ENCODE measurements at places on chromosomes 2 and 18.

DNA sequence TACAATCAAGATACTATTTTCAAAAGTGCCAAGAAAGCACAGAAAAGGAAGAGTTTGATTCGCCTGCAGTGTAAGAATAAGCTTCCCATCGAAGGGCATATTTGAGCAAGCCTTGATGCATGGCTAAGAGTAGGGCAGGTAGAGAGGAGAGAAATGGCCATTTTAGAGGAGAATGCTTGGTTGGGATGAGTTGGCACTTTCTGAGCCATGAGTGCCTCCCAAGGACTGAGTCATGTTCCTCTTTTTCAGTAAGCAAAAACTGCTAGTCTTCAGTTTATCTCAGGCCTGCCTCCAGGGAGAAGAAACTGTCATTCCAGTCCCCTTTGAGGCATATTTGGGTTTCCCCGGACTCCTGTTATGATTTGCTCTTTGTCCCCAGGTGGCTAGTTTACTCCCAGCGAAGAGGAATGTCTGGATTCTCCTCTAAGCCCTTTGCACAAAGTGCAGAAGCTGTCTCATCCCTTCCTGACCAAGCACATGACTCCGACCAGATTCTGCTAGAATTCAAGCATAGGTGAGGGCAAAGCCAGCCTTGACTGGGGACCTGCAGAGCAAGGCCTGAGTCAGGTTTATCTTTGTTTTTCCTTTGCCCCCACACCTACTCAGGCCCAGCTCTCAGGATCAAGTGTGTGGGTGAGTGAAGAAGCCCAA lies 115.2 kb downstream of the TTC32 start:
- DNase-seq, result no peak

DNA sequence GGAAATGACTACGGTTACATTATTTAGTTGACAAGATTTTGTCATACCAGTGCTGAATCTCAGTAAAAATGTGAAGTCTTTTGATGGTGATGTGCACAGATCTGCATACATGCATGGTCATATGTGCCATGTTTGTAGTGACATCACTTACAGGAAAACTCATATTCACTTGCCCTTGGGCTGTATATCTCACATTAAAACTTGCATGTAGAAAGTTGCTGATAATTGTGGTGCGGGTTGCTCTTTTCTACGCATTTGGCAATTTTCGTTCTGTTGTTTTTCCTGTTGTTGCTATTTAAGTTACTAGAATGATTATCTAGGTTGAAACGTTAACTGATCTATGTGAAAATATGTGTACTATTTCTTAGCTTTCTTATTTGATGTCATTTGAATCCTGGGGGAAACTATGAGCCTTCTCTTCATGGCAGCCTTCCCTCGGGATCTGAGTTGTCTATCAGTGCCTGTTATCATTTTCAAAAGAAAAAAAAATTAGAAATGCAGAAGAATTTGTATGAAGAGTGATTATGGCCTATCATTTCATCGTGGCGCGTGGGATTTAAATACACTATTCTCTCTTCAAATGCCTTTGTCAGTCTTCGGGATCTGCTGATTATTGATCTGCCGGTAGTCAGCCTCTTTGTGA lies 296.6 kb downstream of the TMX3 start:
- no peak for DNase-seq

- no peak for DNase-seq
These were observed 1.9 kb downstream of the ACTR1B start for GRCh38 chr2:97661927-97662326.

DNA sequence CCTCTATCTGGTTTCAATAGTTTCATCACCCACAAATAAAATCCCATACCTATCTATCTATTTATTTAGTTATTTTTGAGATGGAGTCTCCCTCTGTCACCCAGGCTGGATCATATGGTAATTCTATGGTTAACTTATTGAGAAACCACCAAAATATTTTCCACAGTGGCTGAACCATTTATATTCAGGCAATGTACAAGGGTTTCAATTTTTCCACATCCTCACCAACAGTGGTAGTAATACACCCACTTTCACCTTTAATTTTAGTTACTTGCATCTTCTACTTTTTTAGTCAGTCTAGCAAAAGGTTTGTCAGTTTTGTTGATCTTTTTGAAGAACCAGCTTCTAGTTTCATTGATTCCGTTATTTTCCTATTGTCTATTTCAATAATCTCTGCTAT lies 46.1 kb upstream of the PHLPP1 start:
- DNase-seq, result no peak

GRCh38 chr2:16094811-16095210 lies 154.5 kb downstream of the MYCN start:
- DNase-seq, result peak; percentile 93

DNA sequence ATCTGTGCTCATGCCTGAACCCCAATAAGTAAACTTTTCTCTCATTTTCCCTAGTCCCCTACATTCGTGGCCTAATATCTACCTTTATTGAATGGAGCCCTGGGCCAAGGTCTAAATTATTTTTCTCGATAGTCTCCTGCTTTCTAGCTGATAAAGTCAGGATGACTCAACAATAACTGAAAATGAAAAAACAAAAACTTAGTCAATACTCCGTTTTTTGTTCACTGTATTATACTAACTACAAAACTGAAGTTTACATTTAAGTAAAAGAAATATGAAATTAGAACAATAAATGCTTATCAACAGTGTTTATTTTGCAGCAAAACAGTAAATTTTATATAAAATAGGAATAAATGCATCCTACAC lies 32.2 kb downstream of the AOX1 start:
- no peak for DNase-seq

GRCh38 chr18:49648811-49649210 lies 87.0 kb downstream of the LIPG start:
- no peak for DNase-seq

DNA sequence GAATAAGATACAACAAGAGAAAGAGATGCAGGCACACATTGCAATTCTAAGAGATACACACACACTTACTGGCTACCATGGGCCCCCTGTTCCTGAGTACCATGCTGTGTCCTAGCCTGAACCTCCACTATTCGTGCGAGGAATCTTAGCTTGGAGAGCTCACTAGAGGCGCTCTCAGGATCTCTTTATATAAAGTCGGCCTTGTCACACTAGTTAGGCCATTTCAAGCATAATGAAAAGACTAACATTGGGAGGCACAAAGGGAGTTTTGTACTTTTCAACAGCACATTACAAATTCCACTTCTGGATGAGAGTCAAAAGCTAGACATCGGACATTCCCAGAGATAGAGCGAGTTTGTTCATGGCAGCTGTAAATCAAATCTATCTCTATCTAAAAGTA lies 365.2 kb downstream of the DSEL start:
- DNase-seq, result no peak

DNA sequence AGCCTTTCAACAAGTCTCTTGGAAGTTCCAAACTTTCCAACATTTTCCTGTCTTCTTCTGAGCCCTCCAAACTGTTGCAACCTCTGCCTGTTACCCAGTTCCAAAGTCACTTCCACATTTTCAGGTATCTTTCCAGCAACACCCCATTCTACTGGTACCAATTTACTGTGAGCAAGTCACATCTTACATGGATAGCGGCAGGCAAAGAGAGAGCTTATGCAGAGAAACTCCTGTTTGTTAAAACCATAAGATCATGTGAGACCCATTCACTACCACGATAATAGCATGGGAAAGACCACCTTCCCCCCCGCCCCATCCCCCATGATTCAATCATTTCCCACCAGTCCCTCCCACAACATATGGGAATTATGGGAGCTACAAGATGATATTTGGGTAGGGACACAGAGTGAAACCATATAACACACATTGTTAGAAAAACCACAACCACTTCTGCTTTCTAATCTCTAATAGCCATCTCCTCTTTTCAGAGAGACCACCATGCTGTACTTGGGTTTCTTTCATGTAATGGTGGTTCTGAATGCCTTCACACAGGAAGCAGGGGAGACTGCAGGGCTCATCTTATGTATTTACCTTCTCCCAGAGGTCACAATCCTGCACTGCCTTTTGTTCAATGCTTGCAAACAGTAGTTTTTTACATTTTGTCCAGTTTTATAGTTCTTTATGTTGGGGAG lies 46.0 kb upstream of the CALCRL start:
- no peak for DNase-seq

GRCh38 chr2:5391362-5391761 lies 300.8 kb upstream of the SOX11 start:
- DNase-seq, result no peak

DNA sequence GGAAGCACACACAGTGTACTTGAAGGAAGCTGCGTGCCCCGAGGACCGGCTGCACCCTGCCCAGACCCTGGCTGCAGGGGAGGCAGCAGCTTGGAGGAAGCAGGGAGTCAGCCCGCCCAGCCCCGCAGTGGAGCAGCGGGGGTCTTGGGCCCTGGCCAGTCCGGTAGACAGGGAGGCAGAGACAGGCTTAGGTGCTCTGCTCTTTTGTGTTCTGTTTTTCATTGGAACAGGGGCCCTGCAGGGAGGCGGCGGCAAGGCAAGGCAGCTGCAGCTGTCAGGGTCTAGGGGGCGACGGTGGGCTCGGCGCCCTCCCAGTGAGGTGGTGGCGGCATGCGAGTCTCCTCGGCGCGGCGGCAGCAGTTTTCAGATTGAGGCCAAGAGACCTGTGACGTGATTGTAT lies 53.3 kb upstream of the TFCP2L1 start:
- DNase-seq, result peak; percentile 21

- no peak for DNase-seq
These were observed 82.9 kb downstream of the NFATC1 start for GRCh38 chr18:79478484-79479115.

DNA sequence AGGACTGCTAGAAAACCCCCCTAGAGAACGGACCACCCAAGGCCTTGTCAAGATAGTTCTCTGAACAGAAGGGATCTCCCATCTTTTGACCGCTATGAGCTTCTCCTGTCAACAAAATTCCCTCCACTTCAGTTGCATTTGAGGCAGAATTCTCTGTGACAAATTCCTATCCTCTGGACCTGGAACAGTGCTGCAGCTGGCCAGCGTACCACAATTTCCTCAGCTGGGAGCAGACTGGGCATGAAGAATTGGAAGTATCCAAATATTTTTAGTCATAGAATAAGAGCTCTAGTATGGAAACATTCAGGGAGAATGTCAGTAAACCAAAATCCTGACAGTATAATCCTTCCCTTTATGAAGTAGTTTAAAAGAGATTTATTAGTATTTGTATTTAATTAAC lies 147.1 kb upstream of the BOD1L2 start:
- no peak for DNase-seq

- no peak for DNase-seq
These were observed 62.1 kb upstream of the NOSTRIN start for GRCh38 chr2:168740360-168740759.

GRCh38 chr2:1665761-1666505 lies 78.4 kb downstream of the PXDN start:
- DNase-seq, result no peak

- no peak for DNase-seq
These were observed 62.5 kb upstream of the ACVR2A start for GRCh38 chr2:147782141-147782930.

DNA sequence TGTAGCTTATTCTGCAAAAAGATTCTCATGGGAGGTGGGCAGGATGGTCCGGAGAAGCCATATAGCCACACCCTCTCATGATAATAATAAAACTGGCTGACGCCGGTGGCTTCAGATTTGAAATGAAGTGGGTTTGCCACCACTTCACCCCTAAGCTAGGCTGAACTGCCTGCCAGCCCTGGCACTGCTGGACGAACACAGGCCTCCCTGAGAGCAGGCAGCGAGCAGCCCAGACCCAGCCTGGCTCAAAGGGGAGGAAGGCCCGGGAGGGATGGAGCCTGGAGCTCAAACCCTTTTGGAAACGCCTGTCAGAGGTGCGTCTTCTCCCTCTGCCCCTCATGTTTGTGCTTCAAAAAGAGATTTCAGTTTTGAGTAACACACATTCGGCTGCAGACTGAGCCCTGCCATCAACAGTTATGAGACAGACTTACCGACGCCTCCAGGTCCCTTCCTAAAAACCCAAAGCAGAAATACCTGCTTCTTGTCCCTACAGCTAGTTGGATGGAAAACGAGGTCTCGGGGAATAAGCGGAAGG lies 71.1 kb upstream of the HPCAL1 start:
- DNase-seq, result no peak

DNA sequence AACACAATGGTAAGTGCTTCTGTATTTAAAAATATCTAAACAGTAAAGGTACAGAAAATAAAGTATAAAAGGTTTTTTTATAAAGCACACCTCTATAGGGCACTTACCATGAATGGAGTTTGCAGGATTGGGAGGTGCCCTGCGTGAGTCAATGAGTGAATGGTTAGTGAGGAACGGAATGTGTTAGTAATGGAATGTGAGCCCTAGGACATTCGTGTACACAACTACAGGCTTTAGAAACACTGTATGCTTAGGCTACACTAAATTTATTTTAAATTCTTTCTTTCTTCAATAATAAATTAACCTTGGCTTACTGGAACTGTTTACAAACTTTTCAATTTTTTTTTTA lies 337.9 kb upstream of the SLC39A10 start:
- no peak for DNase-seq

GRCh38 chr2:101500860-101501259 lies 25.9 kb upstream of the RFX8 start:
- no peak for DNase-seq

Measured in WERI-Rb-1 (cell line).